ENCODE measurements at places on chromosomes 2 and 18.

DNA sequence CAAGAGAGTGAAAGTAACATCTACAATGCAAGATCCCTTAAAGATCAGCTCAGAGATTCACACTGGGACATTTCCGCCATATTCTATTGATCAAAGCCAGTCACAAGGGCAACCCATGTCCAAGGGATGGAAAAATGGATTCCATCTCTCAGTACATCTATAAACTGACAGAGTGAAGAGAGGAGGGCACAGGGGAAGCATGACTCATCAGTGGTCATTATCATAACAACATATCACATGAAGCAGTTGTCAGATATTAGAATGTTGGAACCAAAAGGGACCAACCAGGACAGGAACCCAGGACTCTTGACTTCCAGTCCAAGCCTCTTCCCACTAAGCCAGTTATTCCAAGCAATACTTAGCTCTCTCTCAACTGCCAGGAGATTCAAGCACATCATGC is 54.9 kb upstream of the IGFBP2 start:
- no peak for DNase-seq

GRCh38 chr18:48417985-48418384 is 8.8 kb upstream of the ZBTB7C start:
- peak; percentile 63 for DNase-seq

DNA sequence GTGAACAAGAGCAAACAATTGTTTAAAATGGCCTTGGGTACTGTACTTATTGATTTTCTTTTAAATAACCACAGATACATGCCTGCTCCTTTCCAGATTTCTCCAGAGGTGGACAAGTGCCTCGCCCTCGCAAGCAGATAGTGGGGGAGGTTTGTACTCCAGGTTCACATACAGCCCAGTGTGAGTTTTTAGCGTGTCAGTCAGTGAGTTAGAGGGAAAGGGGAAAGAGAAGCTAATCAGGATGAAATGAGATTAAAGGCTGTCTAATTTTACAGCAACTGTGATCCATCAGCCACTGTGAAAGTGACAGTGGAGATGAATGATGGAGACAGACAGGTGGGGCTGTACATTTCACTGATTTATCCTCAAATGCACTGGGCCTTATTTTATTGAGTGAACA is 74.7 kb downstream of the KLHL14 start:
- DNase-seq = no peak

- no peak for DNase-seq
These were observed 301.3 kb downstream of the LPIN1 start for GRCh38 chr2:12047761-12048160.

- DNase-seq = no peak
These were observed 1.1 kb downstream of the PTH2R start for GRCh38 chr2:208407667-208408066.

- DNase-seq = no peak
These were observed at the start of gene IL36G for GRCh38 chr2:112977559-112978056. IL36G (plus strand) TSS chr2:112978006; CDS start chr2:112978639, 633 bp downstream.

DNA sequence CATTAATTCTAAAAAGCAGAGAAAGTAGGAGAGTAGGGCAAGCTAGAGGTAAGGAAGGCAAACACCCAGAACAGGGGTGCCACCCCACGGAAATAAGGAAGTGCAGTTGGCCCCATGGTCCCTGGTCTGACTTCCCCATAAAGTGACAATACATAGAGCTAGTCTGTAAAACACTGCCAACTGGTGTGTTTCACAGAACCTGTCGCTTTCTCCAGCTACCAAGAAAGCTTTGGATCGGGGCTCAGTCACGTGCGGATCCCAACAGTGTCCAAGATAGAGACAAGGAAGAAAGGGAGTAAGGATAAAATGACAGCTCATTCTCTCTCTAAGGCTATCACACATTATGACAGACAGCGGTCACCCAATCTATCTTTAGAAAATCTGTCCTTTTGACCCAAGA is 36.4 kb downstream of the TBC1D8 start:
- peak; percentile 85 for DNase-seq

DNA sequence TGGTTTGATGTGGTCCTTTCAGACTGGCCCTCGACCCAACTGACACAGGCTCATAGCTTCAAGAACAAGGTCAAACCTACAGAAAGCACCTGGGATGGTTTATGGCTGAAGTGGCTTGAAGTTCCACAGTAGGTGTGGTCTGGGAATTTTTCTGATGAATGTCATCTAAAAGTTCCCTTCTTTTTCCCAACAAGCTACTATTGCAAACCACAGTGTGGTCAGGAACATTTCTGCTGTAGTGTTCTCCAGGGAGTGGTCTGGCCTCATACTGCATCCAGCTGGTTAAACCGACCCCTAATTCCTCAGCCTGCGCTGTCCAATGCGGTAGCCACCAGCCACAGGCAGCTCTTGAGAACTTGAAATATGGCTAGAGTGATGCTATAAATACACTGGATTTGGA is 92.7 kb downstream of the FAM124B start:
- DNase-seq = peak; percentile 33

- DNase-seq = no peak
These were observed 276.8 kb upstream of the HDAC4 start for GRCh38 chr2:239677453-239678185.

DNA sequence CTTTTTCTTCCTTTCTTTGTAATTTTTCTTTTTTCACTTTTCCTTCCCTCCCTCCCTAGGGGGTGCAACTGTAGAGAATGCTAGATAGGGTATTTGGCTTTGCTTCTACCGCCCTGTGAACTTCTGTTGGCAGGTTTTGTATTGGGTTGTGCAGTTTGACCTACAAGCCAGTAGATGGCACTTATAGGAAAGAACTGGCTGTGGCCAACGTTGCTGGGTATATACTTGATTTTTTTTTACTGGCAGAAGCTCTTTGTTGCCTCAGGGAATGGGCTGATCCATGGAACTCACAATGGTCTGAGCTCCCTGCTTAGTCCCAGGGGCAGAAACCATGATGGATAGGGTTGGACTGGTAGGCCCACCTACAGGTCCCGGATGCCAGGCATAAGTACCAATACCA is 1019.5 kb upstream of the LRRTM1 start:
- no peak for DNase-seq

GRCh38 chr2:207884127-207884526 is 114.4 kb upstream of the FZD5 start:
- peak; percentile 27 for DNase-seq

DNA sequence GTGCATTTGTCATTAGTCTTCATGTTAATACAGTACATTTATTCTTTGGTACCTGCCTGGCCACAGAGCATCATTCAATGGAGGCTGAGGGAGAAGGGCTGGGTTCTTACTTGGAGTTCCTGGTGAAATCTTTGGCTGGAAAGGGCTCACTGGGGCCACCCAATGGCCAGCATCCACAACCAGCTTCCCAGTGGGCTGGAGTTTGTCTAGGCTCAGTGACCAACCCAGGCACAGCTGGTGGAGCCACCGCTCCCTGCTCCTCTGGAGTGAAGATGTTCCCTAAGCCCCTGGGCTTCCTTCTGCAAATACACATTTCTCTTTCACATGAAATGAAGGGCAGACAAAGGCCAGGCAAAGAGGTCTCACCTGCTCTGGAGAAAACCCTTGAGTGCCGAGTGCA is 34.4 kb downstream of the EHD3 start:
- DNase-seq = no peak

DNA sequence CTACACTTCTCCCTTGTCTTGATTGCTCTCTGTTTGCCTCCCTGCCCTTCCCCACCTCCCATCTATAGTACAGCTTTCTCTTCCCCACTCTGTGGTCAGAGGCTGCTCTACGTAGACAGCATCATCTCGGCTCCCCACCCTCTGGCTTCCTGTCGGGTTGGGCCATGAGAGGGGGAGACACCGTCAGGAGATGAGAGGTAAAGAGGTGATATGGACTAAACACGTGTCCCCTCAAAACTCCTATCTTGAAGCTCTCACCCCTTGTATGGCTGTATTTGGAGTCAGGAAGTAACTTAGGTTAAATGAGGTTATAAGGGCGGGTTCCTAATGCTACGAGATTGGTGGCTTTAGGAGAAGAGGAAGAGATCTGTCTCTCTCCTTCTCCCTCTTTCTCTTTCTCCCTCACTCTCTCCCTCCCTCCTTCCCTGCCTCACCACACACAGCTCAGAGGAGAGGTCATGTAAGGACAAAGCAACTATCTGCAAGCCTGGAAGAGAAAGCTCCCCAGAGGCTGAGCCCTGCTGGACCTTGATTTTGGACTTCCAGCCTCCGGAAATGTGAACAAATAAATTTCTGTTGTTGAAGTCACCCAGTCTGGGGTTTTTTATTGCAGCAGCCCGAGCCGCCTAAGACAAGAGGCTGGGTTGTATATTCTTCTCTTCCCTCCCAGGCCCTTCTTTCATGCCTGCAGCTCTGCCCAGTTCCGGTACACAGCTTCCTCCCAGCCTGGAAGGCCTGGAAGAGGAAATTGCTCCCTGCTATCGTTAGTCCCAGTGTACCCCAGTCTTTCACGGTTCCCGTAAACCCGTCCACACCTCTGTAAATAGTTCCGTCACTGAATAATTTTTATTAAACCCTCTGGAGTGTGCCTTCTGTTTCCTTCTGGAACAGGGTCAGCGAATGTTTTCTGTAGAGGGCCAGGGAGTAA is 138.0 kb downstream of the AKAIN1 start:
- peak; percentile 89 for DNase-seq

GRCh38 chr2:8638327-8638726 is 43.5 kb upstream of the ID2 start:
- DNase-seq = no peak

- peak; percentile 26 for DNase-seq
These were observed 34.9 kb upstream of the APCDD1 start for GRCh38 chr18:10419420-10420103.

- DNase-seq = peak; percentile 85
These were observed 521.3 kb downstream of the METTL4 start for GRCh38 chr18:2049986-2050385.

GRCh38 chr2:108917526-108917925 is 71.5 kb downstream of the EDAR start:
- no peak for DNase-seq

- DNase-seq = no peak
These were observed 5.8 kb downstream of the TBC1D8 start for GRCh38 chr2:101145406-101145805.

DNA sequence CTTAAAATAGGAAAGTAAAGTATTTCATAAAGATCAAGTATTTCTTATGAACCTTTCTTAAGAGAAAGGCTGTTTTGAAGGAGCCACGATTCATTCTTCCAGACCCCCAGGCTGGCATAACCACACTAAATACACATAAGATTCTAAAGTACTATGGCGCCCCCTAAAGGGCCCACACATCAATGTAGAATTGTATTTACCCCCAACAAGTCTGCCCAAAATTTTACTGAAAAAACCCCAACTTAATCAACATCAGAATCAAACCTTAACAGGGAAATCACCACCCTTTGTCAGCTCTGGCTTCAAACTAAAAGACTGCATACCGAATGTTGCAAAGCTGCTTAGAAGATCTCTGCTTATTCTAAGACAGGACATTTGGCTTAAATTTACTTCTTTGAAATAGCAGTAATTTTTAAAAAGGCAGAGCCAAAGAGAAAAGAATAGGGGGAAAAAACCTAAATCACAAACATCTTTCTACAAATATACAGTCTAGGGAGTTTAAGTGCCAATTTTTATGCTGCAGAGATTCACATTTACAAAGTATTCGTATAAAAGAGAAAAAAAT is 20.4 kb upstream of the BCL2 start:
- DNase-seq = peak; percentile 45

GRCh38 chr2:67571785-67572718 is 174.9 kb downstream of the ETAA1 start:
- no peak for DNase-seq

- DNase-seq = no peak
These were observed 53.4 kb downstream of the ZNF638 start for GRCh38 chr2:71385012-71385411.

GRCh38 chr18:43855376-43855775 is 578.1 kb upstream of the SYT4 start:
- DNase-seq = no peak

DNA sequence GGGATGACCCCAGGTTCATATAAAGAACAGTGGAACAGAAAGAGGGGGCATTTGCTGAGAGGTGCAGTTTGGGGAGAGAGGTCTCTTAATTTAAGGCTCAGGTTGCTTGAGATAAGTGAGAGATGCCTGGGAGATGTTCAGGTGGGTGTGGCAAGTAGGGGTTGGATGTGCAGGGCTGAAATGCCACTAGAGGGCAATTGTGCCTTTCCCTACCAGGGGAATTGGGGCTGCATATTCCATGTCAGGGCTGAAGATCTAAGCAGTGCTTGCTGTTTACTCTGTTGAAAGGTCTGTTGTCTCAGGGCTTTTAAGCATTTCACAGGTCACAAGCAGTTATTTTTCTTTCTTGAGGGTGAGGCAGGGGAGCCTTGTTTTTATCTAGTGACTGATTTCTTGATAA is 7.8 kb downstream of the CCDC85A start:
- no peak for DNase-seq

DNA sequence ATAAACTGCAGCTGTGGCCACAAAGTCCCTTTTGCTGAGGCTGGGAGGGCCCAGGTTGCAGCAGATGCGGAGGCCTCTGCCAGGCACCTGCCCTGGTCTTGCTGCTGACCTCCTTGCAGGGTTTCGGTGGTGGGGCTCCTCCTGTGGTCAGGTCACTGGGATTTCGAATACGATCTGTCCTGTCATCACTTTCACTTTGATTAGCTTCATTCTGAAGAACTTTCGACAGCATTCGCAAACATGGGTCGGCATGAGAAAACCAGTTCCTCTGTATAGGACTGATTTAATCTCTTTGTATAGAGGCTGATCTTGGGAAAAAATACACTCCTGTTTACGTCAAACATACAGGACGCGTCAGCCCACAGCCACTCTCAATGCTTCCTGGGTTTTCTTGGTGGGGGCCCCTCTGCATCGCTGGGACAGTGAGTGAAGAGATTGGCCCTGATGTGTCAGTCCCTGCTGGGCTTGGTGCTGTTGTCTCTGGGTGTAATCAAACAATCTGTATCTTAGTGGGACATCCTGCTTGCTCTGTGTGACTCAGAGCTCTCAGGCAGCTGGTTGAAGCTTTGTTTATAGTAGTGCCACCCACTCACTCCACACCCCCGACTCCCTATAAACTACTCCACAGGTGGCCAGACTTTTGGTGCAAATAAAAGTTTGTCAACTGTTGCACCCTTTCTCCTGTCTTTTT is 209.4 kb upstream of the CXCR4 start:
- DNase-seq = peak; percentile 34

DNA sequence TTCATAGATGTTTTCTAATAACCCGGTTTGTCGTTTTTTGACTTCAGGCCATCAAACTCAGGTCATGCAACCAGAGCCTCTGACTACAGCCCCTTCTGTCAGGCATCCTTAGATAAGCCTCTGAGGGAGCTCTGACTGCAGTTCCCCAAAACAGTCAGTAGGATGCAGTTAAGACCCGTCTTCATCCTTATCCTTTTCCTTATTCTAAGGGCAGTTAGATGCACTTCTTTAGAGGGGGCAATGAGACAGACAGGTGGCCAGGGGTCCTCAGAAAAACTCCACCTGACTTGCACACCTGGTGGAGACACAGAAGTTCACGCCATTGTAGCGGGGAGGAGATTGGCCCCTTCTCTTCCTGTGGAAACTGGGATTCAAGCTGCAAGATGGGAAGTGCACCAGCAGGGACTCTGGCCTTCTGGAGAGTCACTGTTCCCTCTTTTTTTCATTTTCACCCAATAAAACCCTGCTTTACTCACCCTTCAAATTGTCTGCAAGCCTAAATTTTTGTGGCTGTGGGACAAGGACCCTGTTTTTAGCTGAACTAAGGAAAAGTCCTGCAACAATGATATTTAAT is 104.8 kb upstream of the TFPI start:
- DNase-seq = no peak

GRCh38 chr18:3885209-3885792 is 435.3 kb downstream of the TGIF1 start:
- DNase-seq = peak; percentile 29

GRCh38 chr2:38742797-38743559 is 8.2 kb downstream of the SRSF7 start:
- DNase-seq = no peak

GRCh38 chr2:83640506-83640905 is 818.6 kb downstream of the SUCLG1 start:
- no peak for DNase-seq
